ENCODE measurements at places on chromosomes 6 and 20. TPM values are rescaled to one million over a fixed set of nuclear protein-coding genes. Genes with fewer than 3 reads are reported as not detected.

DNA sequence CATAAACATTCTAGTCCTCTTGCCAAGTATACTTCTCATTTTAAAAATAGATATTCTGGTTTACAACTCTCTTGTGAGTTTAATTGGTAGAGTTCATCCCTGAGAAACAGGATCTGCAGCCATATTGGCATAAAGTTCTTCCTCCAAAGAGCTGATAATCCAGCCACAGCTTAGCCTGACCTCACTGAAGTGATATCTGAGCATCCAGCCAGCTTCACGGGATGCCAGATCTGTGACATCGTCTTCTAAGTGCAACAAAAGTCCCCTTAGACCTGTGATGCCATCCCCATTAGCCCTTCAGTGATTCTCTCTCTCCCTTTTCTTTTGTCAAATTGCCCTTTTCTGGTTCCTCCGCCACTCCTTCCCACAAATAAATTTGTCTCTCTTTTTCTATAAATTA is 180.6 kb upstream of the STXBP5 start:
- no peak for DNase-seq

The SNAP25 gene
- total RNA-seq, result 1.6 TPM

- DNase-seq, result no peak
These were observed 133.7 kb downstream of the MYO6 start for GRCh38 chr6:75882734-75883133.

The ZNF292 gene
- 37.2 TPM for total RNA-seq

The MUC21 gene
- total RNA-seq, result not detected

The MYB gene
- total RNA-seq, result 0.86 TPM

DNA sequence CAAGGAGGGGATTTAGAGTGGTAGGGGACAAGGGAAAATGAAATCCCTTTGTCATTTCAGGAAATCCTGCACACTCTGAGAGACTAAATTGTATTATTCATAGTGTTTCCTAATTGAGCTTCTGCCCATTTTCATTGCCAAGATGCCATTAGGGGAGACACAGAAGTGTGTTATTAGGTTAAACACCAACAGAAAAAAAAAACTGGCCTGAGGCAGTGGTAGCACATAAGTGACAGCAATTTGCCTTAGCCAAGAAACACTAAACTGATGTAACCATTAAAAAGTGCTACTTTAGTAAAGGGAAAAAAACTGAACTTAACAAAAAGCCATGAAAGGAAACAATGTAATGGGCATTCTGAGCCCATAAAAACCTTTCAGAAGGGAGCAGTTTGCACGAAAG is 270.5 kb upstream of the PLN start:
- DNase-seq, result no peak

DNA sequence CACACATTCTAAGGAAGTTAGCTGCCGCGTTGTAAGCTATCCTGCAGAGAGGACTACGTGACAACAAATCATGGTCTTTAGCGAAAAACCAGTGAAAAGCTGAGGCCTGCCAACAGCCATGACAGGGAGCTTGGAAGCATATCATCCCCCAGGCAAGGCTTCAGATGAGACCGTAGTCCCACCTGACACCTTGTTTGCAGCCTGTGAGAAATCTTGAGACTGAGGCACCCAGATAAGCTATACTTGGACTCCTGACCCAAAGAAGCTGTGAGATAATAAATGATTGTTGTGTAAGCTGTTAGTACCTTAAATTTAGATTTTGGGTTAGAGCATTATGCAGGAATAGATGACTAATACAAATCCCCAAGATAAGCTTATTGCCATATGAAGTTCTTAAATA is 45.4 kb upstream of the SENP6 start:
- no peak for DNase-seq

GRCh38 chr20:50152394-50153152 is 950 bp downstream of the PEDS1 start:
- no peak for DNase-seq

DNA sequence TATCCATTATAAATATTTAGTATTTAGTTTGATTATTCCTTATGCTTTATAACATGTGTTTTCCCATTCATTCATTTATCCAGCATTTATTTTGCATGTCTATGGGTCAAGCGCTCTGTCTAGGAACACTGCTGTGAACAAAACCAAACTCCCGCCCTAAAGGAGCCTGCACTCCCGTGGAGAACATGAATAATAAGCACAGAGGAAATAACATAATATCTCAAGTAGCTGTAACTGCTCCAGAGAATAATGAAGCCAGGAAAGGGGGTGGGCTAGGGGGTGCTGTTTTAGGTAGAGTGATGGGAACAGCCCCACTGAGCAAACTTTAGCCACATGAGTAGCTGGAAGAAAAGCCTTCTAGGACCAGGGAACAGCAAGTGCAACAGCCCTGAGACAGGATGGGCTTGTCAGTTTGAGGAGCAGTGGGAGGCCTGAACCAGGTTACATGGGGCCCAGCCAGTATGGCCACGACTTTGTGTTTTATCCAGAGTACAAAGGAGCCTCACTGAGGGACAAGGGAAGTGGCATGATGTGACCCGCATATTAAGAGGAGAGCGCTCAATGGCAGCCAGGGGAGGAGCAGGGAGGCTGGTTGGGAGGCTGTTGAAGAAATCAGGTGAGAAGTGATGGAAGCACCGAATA is 24.4 kb upstream of the PRND start:
- peak; percentile 57 for DNase-seq

DNA sequence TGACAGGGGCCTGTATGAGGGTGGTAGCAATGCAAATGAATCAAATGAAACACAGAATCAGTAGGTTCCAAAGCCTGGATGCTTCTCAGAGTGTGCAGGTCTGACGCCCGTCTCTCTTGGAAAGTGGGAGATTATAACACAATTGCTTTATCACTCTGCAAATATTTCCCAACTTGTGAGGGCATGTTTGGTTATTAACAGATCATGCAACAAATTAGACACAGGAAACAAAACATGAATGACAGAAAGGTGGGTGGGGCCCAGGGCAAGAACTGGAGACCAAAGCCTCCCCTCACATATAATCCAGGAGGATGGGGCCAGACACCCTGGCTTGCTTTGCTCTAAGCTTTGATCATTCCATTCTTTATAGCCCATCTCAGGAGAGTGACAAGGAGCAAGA is 108.6 kb upstream of the MRPS10 start:
- no peak for DNase-seq

The C6orf132 gene
- 4.3 TPM for total RNA-seq

The PRR18 gene
- total RNA-seq, result not detected

The FAM217A gene
- not detected for total RNA-seq

- no peak for DNase-seq
These were observed 12.7 kb upstream of the BTN3A2 start for GRCh38 chr6:26352315-26352714.

The SUPT3H gene
- 13.2 TPM for total RNA-seq

The BNIP5 gene
- not detected for total RNA-seq

GRCh38 chr20:60206259-60206658 is 248.0 kb downstream of the CDH26 start:
- peak; percentile 62 for DNase-seq

DNA sequence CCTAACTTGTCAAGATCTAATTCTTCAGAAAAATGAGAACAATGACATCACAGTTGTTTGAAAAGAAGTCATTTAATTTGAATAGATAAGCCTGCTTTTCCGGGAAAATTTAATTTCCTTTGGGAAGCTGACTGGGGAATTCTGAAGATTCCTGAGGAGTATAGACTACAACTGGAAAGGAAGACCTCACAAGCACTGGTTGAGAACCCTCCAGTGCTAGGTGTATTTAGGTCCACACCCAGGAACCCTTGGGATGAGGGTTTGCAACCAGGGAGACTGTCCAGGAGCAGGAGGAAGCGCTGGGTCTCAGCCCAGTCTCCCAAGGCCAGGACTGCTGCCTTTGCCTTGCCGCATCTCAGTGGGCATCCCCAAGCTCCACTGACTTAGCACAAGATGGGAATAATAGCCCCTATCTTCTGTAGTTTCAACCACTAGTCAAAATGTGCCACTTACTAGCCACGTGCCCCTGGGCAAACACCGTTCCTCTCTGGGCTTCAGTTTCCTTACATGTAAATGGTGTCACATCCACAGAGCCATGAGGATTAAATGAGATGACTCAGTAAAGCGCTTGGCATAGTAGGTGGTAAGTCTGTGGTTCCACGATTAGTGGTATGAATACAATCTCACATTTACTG is 6.9 kb upstream of the CD93 start:
- no peak for DNase-seq

DNA sequence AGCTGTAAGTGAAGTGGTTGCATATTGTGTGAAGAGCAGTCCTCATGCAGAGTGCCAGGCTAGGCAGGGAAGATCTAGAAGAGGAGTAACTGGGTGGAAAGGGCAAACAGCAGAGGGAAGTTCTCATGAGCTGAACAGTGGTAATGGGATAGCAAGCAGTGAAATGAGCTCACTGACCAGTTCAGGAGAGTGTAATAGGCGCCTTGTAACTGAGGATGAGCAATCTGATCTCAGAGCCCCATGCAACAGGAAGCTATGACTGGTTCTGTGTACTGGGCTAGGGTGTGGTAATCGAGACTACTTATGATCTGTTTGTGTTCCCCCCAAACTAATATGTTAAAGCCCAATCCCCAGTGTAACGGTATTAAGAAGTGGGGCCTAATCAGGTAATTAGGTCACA is 98.6 kb downstream of the RFX6 start:
- no peak for DNase-seq

- DNase-seq, result no peak
These were observed 67.2 kb upstream of the MLIP start for GRCh38 chr6:54044059-54044458.

The GHRH gene
- total RNA-seq, result not detected

DNA sequence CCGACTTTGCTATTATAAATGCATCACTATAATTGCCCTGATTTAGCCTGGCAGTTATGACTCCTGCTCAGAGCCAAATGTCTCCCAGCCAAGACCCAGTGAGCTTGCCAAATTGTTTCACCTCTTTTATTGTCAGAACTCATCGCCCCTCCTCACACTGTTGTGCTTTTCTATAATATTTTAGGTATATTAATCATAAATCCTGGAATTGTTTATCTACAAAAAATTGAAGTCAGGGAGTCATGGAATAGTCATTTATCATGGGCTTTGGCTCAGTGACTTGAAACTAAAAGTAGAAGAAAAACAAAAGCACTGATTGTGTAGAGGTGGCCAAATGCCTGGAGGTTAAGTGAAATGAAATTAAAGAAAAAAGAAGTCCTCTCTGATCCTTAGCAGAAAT is 85.6 kb downstream of the PFDN4 start:
- DNase-seq, result no peak

- DNase-seq, result no peak
These were observed 139.6 kb downstream of the VEGFA start for GRCh38 chr6:43909474-43910148.

The GSTA3 gene
- total RNA-seq, result not detected

The LTV1 gene
- 22.1 TPM for total RNA-seq

DNA sequence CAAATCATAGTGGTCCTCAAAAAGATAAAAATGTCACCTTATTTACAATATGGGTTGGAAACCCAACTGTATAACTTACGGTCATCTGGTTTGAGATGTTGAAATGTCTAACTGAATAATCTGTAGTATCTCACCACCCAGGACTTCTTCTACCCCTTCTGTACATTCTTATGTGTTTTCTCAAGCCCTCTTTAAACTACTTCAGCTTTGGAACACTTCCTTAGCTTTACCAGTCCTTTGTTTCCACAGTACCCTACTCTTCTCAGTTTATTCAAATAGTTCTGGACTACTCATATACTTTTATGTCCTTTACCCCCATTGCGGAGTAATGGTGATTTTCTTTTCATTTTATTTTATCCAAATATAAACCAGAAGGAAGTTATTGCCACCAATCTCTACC is 128.6 kb upstream of the FOXO3 start:
- no peak for DNase-seq

The GPX5 gene
- total RNA-seq, result not detected

- DNase-seq, result no peak
These were observed at the start of gene MCCD1 for GRCh38 chr6:31528821-31529328. TSS of gene MCCD1 (plus strand) at chr6:31528962. CDS start at chr6:31529015, 53 bp downstream.

The GNMT gene
- total RNA-seq, result 0.97 TPM

GRCh38 chr6:48069280-48069679 is 41.7 kb downstream of the PTCHD4 start:
- no peak for DNase-seq

The F13A1 gene
- total RNA-seq, result 2.8 TPM

GRCh38 chr6:41560431-41561192 is 14.4 kb downstream of the FOXP4 start:
- no peak for DNase-seq

DNA sequence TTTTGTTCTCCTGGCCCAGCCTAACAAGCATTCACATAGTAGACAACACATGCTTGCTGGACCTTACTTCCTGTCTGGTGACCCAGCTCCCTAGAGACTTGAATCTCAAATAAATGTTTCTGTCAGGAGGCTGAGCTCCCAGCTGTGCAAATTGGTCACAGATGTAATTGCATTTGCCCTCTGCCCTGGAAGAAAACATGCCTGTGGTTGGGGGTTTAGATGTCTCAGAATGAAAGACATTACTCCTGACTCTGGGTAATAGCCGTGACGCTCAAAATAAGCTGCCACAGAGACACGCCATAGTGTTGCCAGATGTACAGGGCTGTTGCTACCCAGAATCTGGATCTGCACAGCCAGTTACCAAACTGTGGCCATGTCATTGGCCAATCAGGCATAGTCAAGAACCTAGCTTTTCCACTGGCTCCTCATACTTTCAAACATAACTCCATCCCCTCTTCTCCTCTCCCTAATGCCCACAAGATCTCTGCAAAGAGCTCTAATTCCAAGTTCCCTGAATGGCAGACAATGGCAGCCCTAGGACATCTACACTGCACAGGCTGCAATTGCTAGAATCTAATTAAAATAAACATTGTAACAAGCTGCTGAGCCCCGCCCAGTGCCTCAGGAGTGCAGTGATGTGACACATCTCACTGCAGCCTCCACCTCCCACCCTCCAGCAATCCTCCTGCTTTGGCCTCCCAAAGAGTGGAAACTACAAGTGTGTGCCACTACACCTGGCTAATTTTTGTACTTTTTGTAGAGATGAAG is 32.8 kb upstream of the GMPR start:
- DNase-seq, result peak; percentile 93

The STMND1 gene
- total RNA-seq, result not detected

DNA sequence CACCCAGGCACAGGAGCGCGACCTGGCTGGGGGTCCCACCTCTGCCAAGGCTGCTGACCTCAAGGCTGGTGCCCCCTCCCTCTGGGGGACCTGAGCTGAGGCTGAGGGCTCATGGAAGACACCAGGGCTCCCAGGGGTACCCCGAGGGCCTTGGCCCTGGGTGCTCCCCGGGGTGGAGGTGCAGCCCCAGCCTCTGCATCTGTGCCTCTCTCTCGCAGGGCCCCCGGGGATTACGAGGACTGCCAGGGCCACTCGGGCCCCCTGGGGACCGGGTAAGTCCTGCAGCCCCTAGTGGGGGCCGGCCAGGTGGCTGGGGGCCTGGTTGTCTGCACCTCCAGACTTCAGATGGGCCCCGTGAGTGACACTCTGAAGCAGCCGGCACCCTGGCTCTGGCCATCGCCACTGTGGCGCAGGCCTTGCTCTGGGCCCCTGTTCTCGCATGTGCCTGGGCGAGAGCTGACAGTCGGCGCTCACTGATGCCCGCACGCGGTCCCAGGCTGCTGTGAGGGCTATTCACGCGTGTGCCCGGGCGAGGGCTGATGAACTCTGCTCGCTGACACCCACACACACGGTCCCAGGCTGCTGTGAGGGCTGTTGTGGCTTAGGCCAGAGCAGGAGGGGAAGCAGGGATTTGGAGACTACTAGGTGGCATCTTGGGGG is 9.3 kb downstream of the COL9A3 start:
- DNase-seq, result no peak
